ENCODE measurements at places on chromosomes 3 and 15.

- DNase-seq: no peak
These were observed 19.9 kb downstream of the UBR1 start for GRCh38 chr15:43085921-43086320.

- DNase-seq: no peak
These were observed 114.6 kb downstream of the SEMA5B start for GRCh38 chr3:122912772-122913538.

- peak; percentile 57 for DNase-seq
These were observed 406.2 kb downstream of the RBMS3 start for GRCh38 chr3:29686889-29687592.

GRCh38 chr15:22258398-22259150 is 178.2 kb downstream of the OR4M2 start:
- no peak for DNase-seq

DNA sequence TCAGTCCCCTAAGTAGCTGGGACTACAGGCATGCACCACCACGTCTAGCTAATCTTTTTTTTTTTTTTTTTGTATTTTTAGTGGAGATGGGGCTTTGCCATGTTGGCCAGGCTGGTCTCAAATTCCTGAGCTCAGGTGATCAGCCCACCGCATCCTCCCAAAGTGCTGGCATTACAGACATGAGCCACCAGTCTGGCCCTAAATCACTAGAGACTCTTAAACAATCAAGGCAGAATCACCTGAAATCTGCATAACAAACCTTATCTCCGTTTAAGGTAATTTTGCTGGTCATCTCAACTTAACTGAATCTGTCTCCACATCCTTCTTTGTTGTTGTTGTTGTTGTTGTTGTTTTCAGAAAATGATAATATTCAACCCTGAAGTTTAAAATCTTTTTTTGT is 5.6 kb upstream of the TRMT10C start:
- no peak for DNase-seq

DNA sequence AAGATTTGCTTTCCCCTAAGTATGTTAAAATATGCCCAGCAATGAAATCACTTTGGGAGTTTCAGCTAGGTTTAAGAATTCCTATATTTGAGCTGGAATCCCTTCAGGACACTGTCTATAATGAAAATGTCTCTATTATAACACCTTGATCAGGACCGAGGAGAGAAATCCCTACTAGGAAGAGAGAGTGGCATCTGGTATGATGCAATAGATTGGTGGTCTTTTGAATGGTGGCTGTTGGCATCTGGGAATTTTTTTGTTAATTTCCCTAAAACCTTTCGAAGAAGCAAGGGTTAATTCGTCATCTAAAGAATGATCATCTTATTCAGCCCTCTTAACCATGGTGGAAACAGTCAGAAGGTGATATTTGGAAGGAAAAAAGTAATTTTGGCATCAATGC is 43.0 kb downstream of the TIGIT start:
- DNase-seq: no peak

DNA sequence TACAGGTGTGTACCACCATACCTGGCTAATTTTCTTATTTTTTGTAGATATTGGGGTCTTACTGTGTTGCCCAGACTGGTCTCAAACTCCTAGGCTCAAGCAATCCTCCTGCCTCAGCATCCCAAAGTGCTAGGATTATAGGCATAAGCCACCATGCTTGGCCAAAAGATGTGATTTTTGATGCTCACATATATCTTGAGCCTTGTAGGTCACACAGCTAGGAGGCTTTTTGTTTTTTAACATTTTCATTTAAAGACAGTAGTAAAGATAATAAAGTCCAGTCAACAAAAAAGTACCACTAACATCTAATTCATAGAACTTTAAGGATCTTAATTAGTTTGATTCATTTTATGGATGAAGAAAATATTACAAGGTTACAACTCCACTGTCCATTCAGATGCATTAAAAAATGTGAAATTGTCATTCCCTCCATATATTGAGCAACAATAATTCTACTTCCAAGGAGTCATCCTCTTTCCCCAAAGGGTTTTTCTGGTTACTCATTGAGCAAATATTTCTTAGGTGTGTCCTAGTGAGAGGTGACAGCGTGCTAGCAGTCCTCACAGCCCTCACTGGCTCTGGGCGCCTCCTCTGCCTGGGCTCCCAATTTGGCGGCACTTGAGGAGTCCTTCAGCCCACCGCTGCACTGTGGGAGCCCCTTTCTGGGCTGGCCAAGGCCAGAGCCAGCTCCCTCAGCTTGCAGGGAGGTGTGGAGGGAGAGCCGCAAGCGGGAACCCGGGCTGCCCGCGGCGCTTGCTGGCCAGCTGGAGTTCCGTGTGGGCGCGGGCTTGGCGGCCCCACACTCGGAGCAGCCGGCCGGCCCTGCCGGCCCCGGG is 8.3 kb upstream of the TASOR start:
- peak; percentile 17 for DNase-seq

DNA sequence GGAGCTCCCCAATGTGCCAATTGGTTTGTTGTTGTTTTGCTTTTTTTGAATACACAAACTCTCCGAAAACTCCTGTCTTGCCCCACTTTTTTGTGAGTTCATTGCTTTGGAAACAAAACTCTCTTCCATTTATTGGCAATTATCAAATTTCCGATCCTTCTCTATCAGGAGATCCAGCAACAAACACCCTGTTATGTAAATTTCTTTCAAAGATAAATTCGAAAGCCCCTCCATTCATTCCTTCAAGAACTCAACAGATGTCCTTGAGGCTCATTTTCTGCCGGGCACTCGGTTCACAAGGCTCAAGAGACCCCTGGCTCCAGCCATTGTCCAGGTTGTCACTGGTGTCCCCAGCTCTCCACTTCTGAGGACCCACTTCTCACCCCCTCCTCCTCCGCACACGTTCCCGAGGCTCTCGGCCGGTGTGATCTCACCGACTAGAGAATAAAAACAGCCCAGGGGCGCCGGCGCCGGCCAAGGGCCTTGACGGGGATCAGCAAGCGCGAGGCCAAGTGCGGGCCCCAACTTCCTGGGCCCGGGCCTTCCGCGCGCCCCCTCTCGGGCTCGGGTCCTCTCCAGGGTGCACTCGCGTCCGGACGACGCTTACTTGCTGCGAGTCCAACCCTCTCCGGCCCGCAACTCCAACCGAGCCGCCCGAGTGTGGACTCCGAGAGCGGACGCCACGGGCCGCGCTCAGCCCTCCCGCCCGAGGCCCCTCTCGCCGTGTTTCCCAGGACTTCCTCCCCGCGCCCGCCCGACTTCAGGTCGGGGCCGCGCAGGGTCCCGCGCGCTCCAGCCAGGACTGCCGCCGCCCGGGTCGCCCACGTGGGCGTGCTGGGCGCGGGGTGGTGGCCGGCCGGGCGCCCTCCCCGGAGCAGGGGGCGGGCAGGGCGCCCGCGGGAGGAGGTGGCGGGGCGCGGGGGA is 533 bp upstream of the SMAD3 start:
- DNase-seq: no peak

- no peak for DNase-seq
These were observed 64.4 kb downstream of the DNAJB8 start for GRCh38 chr3:128402319-128402718.

Measured in HCEC 1CT (cell line).